Activated CD4-positive, alpha-beta memory T cell treated with anti-CD3 and anti-CD28 coated beads for 36 hours (primary cell): ENCODE measurements at places on chromosomes 7 and 10.

- no peak for DNase-seq
These were observed 304.4 kb downstream of the SORCS1 start for GRCh38 chr10:106859892-106860652.

DNA sequence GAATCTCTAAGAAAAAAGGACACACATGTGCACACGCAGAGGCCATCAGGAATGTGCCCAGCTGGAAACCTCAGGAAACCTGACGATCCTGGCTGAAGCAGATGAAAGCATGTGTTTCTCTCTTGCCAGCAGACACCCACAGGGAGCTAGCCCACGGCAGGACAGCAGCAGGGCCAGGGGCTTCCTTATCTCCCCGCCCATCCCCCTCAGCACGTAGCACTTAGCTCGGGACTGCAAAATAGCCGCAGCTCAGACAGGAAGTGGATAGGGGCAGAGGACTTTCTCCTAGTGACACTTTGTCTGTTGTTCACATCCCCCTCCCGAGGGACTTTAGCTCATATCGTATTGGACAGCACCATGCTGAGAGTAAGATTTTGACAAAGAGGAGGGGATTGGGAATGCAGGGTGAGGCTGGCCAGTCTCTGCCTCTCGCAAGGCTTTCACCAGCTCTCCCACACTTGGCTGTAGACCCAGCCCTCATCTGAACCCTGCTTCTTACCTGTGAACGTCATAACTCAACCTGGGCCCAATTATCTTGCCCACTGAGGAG lies 63.8 kb downstream of the MKI67 start:
- DNase-seq, result peak; percentile 32

GRCh38 chr10:132647424-132647823 lies 109.8 kb downstream of the INPP5A start:
- DNase-seq, result no peak

DNA sequence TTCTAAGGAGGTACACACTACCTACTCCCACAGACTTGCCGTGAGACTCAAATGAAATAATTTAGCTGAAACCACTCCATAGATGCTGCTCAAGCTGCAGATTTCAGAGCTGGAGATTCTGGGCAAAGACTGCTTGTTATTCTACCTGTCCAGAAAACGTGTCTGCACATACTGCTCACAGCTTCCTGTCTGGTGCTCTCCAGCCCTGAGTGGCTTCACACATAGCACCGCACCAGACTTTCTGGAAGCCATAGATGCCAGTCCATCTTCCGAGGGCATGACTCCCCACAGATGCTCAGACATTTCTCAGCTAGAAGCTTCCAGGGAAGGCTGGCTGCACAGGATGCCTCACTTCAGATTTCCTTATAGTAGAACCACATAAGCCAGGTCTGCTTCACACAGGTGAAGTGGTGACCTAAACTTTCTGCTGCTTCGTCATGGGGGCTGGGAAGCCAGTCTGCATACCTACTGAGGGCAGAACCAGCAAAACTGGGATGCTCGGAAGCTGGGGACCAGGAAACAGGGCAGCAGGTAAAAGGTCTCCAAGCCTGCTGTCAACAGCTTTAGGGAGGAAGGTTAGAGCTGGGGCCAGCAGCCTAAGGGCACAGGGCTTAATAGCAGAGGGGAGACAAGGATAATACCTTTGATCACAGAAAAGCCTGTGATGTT lies 18.2 kb downstream of the CCDC6 start:
- DNase-seq, result no peak

DNA sequence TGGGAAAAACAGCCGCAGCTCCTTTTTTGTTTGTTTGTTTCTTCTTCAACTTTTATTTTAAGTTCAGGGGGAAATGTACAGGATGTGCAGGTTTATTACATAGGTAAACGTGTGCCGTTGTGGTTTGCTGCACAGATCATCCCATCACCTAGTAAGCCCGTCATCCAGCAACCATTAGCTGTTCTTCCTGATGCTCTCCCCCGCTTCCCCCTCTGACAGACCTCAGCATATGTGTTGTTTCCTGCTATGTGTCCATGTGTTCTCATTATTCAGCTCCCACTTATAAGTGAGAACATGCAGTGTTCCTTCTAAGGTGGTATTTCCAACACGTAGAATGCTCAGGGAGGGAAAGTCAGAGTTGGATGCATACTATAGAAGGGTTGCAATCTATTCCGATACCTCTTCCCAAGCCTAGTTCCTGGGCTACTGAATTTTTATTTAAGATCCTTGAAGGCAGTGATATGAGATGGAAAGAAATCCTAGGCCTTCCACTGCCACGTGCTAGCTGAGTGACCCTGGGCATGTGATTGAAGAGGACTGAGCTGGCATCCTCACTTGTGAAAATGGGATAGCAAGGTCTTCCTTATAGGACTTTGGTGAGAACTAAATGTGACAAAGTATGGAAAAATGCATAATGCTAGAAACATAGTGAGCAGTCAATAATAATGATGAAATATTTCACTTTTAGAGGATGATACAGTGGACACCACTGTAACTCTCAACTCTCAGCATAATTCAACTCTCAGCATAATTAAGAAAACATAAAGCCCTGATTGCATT lies 278.5 kb downstream of the REEP3 start:
- no peak for DNase-seq

DNA sequence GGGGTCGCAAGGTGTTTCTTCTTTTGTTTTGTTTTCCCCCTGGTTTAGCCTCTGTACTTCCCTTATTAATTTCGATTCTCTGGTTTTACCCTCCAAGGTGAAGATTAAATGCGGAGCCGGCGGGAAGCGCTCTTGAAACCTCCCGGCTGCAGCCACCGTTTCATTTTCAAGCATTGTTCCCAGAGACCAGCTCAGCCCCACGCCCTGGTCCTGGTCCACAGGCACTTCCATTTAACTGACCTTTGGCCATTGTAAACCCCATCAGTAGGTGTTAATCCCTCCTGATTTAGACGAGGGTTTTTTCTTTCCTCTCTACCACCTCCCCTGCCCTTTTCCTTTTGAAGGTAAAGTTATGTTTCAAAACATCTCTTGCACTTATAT lies 39.2 kb upstream of the ENO4 start:
- DNase-seq, result no peak

- DNase-seq, result no peak
These were observed 37.6 kb downstream of the ARHGAP21 start for GRCh38 chr10:24685958-24686540.

- peak; percentile 8 for DNase-seq
These were observed 2.7 kb downstream of the IL2RA start for GRCh38 chr10:6059506-6059905.

DNA sequence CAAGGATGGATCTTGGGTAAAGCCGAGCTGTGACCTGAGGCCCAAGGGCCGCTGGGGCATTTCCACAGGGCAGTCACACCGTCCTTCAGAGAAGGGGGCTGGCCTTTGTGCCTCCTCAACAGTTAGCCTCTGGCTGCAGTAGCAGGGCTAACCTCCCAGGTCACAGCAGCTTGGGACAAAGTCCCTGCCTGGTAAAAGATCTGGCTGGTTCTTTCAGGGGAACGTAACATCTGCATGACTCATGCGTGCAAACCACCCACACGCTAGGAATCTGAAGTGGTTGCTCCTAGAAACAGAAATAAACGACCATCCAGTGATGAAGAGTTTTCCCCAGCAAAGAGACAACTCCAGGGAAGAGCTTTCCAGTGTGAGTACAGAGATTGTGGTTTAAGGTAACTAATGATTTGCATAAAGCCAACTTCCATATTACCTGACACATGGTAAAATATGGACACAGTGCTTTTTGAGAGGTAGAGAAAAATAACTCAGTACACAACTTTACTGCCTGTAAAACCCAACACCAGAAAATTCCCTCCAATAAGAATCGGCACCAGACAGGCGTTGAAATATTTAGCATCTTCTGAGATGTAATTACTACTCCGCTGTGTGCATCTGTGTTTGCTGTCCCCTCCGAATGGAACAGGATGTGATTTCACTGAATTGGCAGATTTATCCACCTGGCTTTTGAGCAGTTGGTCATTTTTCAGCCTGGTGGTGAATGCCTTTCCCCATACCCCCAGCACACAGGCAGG lies 84.9 kb upstream of the ADRB1 start:
- DNase-seq, result peak; percentile 49

DNA sequence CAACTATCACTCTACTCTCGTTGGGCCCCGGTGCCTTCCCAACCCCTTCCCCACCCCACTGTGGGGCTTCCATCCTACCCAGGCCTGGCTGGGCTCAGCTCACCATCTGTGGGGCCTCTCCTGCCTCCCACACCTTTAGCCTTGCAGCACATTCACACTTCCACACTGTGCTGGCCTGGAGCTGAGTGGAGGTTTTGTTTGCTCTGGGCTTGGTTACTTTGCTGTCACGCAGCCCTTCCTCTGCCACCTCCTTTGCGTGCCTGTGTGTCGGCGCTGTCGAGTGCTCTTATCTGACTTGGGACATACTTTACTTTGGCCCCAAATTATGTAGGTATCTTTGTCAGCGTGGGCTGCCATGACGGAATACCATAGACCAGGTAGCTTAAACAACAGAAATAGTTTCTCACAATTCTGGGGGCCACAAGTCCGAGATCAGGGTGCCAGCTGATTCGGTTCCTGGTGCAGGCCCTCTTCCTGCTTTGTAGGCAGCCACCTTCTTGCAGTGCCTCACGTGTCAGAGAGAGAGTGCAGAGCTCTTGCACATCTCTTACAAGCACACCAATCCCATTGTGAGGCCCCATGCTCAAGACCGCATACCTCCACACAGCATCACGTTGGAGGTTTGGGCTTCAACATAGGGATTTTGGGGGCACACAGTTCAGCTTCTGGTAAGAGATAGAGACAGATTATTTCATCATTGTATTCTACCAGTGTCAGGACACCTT lies 89.0 kb downstream of the CUL1 start:
- no peak for DNase-seq

DNA sequence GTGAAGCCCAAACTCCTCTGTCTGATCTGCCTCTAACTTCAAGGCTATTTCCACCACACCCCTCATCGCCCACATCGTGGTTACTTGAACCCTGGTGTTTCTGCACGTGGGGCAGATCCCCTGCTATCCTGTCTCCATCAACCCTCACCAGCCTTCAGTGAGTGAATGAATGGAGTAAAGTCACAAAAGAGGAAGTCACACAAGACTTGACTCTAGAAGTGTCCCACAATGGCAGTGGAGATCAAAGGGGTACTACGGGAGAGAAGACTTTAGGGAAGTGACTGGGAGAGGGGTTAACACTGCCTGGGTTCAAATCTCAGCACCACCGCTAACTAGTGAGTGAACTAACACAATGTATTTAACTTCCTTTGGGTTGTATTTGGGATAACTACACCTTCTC lies 85.9 kb downstream of the COBL start:
- DNase-seq, result no peak

GRCh38 chr10:76879116-76879913 lies 758.3 kb downstream of the KCNMA1 start:
- DNase-seq, result no peak

GRCh38 chr10:58661336-58661735 lies 148.7 kb downstream of the BICC1 start:
- DNase-seq, result no peak

DNA sequence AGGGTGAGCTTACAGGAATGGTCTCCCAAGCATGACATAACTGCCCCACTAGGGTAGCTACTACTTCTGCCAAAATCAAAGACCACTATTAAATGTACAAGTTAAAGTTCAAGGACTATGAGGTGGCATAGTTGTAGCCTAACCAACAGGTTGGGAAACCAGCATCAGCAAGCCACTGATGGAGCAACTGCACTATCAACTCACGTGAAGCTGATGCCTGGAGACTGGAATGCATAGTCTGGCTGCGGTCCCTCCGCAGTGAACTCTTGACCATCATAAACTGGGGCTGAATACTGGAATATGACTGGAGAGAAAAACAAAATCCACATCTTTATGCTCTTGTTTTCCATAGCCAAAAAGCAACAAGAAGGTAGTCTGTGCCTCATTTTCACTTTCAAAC lies 541.4 kb downstream of the DNAJB9 start:
- no peak for DNase-seq

GRCh38 chr10:110008518-110009339 lies 945 bp downstream of the ADD3 start:
- DNase-seq, result peak; percentile 60

GRCh38 chr10:128960517-128960916 lies 506.5 kb upstream of the MGMT start:
- no peak for DNase-seq

DNA sequence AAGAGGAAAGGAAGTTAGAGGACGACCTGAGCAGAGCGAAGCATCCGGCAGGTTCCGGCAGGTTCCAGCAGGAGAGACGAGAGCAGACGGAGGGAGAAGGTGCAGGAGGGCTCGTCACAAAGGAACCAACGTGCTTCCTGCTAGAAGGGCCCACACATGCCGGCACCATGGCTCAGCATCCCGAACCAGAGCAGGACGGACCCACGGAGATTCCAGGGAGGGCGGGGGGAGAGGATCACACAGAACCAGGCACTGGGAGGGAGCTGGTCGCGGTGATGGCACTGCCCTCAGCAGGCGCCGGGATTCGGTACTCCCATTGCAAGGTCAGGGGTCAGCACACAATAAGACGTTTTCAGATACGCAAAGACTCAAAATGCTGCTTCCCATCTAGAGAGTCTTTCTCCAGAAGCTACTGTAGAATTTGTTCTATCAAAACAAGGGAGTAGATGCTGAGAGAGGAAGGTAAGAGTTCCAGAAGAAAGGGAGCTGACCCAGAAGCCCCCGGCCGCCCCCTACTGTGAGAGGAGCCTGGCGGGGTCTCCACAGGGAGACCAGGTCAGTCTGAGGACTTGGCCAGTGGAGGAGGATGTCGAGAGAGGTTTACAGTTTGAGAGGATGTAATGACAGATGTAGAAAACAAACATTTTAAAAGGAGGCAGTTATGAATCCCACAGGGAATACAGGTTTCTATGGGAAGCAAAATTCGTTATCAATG lies 23.6 kb upstream of the PWWP2B start:
- no peak for DNase-seq
